ENCODE measurements at places on chromosomes 6 and 20.

DNA sequence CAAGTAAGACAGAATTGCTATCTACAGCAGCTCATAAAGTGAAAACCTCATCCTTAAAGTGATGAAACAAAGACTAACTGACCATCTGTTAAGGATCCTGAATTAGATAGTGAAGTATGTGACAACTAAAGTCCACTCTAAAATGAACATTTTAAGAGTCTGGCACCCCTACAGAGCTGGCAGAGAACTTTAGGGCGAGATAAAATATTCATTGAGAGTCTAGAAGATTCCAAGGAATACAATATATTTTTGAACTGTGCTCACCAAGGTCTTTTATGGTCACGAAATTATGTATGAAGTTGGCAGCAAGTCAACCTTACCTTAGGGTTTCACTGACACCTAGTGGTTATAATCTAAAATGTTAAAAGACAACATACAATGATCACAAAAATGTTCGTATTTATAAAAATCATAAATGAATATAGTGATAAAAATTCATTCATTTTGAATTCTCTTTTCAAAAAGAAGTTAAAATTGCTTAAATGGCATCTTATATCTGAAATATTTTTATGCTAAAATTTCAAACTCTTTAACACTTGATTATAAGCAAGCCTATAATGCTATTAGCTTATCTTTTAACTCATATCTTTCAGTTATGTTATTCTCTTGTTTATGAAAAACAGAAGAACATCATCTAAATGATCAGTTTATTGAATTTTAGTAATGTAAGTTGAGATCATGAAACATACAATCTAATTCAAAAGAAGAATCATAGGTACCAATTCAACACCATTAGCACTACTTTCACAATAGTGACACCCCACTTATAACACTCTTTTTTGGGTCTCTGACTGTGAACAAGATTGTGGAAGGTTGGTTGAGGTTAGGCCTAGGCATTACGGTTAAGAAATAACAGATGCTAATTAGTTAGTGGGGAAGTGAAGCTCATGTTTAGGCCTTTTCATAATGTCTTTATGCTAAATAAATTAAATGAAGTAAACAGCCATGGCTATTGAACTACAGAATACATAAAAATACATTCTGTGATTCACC is 27.5 kb downstream of the RSPH3 start:
- no peak for DNase-seq

GRCh38 chr20:33438481-33438880 is 5.1 kb downstream of the SNTA1 start:
- DNase-seq, result no peak

DNA sequence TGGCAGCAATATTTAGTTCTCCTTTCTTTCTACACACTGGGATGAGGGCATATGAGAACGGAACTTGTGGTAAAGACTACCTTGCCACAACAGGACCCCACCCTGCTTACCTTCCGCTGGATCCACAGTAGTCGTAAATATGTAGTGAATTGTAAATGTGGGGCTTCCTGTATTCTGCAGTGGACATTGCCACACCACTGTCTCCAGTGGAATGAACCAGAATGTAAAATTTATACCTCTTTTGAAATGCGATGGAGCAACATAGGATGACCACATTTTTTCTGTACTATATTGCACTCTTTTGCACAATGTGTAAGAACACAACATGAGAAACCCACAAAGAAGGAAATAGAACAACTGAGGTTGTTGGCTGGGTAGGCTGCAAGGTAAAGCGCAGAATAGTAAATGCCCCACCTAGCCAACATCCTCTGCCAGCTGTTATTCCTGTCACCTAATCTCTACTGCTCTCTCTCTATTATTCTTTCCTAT is 16.1 kb upstream of the RIPOR2 start:
- peak; percentile 21 for DNase-seq

DNA sequence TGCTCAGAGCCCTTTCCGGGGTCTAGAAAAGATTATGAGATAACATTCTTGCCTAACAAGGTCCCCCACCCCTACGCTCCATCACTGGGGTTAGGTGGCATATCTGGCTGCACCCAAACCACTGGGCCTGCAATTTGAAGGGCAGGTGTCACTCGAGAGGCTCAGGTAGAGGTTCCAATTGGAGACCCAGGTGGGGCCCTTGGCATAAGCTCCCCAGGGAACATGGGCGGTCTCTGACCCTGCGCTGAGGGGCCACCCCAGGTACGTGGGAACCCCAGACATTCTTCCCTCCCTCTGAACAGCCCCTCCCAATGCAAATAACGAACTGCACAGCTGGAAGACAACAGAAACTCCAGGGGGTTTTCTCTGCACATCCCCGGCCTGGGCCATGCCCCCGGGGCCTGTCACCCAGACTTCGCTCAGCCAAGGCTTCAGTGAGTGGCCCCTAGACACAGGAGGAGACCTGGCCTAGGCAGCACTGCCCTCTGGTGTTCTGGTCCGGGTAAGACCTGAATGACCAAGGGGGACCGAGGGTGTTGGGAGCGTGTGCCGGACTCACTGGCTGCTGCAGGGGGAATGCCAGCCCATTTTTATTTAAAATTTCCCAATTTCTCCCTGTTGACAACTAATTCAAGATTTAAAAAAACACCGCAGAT is 47.5 kb downstream of the DSTN start:
- peak; percentile 30 for DNase-seq

DNA sequence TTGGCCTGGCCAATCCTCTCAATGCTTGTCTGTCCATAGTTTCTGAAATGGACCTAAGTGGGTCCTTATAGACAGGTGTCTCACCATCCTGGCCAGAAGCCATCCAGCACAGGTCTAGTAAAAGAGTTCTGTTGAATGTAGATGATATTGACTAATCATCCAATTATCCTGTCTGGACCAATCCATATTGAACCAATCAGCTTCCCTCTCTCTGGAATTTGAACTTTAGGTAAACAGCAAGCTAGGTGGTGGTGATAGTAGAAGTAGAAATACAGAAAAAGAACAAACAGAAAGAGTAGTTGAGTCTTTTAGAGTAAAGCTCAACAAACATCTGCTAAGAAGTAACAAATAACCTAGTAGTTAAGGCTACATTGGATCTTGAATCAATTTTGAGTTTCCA is 9.5 kb upstream of the PNRC1 start:
- no peak for DNase-seq

DNA sequence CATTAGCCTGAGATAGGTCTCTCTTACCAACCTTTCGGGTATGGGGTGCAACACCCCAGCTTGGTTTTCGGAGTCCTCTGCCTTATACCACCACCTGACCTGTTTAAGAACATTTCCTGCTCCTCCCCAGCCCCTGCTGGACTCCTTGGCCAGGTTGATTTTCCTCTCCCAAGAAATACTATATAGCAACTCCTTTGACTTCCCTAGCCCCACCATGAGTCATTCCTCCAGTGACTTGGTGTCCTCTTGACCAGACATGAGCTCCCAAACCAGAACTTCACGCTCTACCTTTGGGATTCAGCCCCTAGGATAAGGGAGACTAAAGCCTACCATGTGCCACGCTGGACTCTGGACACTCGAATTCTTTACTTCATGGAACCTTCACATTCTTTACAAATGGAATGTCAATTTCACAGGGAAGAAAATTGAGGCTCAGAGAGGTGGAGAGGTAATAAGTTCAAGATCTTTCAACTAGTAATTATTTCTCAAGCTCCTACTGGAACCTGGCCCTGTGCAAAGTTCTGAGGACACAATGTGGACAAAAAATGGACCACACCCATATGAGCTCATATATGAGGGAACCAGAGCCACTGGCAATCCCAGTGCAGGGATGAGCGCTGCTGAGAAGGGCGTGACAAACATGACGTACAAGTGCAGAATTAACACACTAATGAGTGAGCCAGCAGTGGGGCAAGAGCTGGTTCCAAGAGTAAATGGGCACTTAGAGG is 48.2 kb downstream of the SIRPA start:
- no peak for DNase-seq

DNA sequence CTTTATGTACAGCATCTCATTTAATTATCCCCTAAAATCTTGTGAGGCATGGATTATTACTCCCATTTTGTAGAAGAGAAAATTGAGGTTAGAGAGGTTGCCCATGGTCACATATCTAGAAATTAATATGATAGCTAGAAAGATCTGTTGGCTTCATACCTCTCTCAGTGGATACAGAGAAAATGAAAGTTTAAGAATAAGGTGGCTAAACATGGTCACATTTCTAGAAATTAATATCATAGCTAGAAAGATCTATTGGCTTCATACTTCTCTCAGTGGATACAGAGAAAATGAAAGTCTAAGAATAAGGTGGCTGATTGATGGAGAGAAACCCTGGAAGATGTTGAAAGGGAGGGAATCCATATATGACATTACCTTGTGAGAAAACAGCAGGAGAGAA is 260.7 kb upstream of the MAN1A1 start:
- DNase-seq, result no peak

DNA sequence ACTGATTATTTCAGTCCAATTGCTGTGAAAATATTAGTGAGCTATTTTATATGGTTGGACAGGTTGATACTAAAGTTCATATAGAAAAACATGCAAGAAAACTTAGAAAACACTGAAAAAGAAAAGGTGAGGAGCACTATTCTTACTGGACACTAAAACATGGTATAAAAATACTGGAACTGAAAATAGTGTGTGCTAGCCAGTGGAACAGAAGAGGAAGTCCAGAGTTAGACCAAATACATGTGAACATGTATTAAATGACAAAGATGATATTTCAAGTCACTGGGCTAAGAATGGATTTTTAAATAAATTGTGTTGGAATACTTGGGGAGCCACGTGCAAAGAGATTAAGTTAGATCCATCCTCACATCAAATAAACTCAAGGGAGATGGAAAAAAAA is 218.5 kb downstream of the TMEM242 start:
- DNase-seq, result no peak
